Heart right ventricle (tissue), 16 donors: ENCODE measurements at places on chromosomes 5 and 9. TPM values are rescaled to one million over a fixed set of nuclear protein-coding genes. Genes with fewer than 3 reads are reported as not detected.

TSPAN17 gene
- 27.6 TPM for polyA plus RNA-seq

CTSL gene
- polyA plus RNA-seq, result 75.8 TPM

CTNND2 gene
- 4.6 TPM for polyA plus RNA-seq

ARHGEF37 gene
- 10.1 TPM for polyA plus RNA-seq

FOXD4 gene
- 0.23 TPM for polyA plus RNA-seq

GPR151 gene
- polyA plus RNA-seq, result not detected
